ENCODE measurements at places on chromosomes 5 and 9. TPM values are rescaled to one million over a fixed set of nuclear protein-coding genes. Genes with fewer than 3 reads are reported as not detected.

HK3 gene
- 0.62 TPM for total RNA-seq

- DNase-seq: peak; percentile 40
Measured at GRCh38 chr9:91421128-91421765, 2.4 kb downstream of the NFIL3 start.

GRCh38 chr9:38765101-38765500 is 45.2 kb upstream of the FAM240B start:
- no peak for DNase-seq

DNA sequence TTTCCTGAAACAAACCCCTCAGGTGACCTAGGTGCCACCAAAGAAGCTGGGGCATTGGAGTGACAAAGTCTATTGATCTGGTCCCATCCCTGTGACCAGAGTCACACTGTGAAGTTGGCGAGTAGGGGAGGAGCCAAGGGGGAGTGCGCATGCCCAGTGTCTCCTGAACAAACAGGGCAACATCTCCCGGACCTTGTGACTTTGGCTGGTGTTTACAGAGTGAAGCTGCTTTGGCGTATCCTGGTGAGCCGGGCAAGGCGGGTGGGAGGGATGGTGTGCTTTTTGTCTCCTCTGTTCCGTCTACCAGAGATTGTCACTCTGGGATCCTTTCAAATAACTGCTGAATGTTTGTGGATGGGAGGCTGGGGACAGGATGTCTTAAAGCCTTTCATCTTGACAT is 204.5 kb downstream of the HSPA4 start:
- DNase-seq: no peak

ZNF883 gene
- 0.22 TPM for total RNA-seq

TMEM174 gene
- total RNA-seq: not detected

IL33 gene
- total RNA-seq: not detected

NMUR2 gene
- total RNA-seq: not detected

MEF2C gene
- 0.02 TPM for total RNA-seq

- peak; percentile 73 for DNase-seq
Measured at GRCh38 chr5:56490971-56491468, 257.9 kb upstream of the ANKRD55 start.

DNA sequence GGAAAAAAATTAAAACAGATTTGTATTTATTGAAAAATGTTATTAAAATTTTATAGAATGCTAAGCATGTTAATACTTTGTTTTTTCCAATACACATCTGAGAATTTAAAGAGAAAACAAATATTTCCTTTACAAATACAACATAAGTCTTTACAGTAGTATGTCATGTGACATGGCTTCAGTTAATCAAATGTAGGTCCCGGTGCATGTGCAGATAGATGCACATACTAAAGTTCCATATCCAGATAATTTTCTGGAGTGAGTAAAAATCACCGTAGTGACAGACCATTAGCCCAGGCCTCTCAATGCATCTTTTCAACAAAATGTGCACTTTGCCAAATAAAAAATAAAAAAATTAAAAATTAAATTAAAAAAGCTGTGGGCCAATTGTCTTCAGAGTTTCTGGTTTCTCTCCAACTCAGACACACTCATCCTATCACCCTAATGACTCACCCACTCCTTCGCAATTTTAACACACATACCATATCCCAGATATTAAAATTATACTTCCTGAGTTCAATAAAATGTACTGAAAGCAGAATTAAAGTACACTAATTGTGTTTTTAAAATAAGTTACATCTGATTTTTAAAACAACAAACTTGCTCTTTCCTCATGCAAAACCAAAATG is 508.1 kb downstream of the NR2F1-AS1 start:
- DNase-seq: no peak

DNA sequence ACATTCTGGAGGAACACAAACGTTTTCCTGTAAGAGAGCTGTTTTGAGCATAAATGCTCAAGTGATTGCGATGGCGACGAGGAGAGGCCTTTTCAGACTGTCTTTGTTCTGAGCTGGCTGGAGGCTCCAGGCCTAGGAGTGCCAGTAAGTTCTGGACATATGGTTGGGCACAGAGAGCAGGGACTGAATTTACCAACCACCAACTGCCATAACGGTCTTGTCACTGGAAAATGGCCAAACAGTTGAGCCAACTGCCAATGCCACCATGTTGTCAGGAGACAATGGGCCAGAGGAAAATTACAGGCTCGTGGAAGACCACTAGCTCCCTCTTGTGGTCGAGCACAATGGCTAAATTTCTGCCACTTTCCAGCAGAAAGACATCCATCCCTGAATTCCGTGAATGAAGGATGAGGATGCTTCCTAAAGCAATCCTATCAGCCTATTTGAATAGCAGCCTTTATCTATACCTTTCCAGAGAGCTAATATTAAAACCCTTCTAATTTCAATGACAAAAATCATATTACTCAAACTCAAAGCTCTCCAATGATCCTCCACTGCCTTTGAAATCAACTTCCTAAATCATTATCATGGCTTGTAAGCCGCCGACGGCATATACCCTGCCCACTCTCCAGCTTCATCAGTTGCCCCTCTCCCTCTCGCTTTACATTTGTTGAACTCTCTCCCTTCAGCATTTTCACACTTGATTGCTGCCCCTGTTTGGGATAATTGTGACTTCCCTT is 66.9 kb upstream of the GLIS3 start:
- peak; percentile 45 for DNase-seq

GARIN3 gene
- 1.4 TPM for total RNA-seq

DNA sequence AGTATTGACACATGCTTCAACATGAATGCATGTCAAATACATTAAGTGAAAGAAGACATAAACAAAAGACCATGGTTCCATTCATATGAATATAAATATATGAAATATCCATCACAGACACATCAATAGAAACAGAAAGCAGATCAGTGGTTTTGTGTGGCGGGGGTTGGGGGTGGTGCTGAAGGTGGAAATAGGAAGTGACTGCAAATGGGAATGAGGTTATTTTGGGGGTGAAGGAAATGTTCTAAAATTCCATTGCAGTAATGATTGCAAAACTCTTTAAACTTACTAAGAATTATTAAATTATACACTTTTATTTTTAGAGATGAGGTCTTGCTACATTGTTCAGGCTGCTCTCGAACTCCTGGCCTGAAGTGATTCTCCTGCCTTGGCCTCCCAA is 28.7 kb downstream of the TAF1L start:
- no peak for DNase-seq

SPINK6 gene
- total RNA-seq: not detected

C5orf15 gene
- total RNA-seq: 23.7 TPM

DNA sequence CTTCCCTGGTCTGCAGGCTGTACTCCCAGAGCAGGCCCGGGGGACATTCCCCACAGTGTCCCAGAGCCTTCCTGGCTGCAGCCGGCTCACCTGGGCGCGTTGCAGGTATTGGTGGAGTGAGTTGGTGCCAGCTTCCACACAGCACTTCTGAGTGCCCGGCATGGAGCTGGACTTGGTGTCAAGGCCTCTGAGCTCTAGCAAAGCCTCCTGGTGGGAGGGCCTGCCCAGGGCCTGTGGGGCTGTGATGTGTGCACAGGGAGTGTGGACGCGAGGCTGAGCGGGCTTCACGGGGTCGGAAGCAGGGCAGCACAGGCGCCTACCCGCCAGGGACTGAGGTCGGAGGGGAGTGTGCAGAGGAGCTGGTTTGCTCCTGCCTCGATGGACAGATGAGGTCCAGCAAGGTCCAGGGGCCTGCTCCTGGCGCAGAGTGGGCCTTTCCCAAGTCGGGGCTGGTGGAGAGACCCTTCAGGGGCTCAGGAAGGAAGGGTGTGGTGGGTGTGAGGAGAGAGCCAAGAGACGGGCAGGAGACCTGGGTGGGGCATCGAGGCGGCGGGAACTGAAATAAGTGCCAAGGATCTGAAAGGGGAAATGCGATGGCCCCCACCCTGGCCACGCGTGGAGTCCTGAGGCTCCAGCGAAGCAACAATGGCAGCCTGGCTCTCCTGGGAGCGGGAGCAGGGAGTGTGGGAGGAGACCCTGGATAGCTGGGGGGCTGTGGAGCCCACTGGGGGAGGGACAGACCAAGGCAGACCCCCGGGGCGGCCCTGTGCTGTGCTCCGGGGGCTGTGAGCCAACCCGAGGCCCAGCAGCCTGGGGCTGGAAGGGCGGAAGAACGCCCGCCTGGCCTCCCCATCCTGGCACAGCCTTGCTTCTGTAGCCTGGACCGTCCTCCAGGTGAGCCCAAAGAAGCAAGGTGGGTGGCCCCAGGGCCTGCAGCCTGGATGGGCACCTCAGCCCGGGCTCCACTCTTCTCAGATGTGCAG is 78.4 kb downstream of the RXRA start:
- no peak for DNase-seq

MAMDC2 gene
- total RNA-seq: not detected

DNA sequence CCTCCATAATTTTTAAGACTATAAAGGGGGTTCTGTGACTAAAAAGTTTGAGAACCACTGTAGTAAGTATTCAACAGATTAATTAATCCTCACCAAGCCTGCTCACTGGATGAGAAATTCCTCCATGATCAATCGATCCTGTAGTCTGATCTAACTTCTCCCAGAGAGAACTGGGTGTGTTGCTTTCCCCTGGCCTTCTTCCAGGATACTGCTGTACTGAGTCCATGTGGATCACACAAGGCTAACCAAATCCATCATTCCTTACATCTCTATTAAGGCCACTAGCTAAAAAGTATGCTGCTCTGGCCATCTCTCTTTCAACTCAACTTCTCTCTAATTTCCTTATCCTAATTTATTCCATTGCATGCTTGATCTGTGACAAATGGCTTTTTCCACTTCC is 280.2 kb upstream of the PCSK5 start:
- DNase-seq: no peak

- no peak for DNase-seq
Measured at GRCh38 chr9:88749420-88749819, 214.4 kb downstream of the NXNL2 start.

SLC6A19 gene
- total RNA-seq: not detected

LSM11 gene
- total RNA-seq: 8.0 TPM

DNA sequence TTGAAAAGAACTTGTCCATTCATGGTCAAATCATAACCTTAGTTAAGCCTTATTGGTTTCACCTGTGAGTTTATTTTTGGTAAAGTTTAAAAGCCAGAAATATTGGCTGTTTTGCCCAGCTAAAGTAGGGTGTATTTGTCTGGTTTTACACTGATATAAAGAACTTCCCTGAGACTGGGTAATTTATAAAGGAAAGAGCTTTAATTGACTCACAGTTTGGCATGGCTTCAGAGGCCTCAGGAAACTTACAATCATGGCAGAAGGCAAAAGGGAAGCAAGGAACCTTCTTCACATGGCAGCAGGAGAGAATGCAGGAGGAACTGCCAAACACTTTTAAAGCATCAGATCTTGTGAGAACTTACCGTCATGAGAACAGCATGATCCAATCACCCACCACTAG is 55.3 kb downstream of the JAKMIP2 start:
- DNase-seq: no peak

TAF11L2 gene
- not detected for total RNA-seq

OTP gene
- not detected for total RNA-seq

Data from activated CD4-positive, alpha-beta memory T cell treated with anti-CD3 and anti-CD28 coated beads for 36 hours (primary cell).